ENCODE measurements at places on chromosomes 6 and 20.

- DNase-seq, result no peak
Measured at GRCh38 chr6:7911345-7911725, 747 bp upstream of the TXNDC5 start.

DNA sequence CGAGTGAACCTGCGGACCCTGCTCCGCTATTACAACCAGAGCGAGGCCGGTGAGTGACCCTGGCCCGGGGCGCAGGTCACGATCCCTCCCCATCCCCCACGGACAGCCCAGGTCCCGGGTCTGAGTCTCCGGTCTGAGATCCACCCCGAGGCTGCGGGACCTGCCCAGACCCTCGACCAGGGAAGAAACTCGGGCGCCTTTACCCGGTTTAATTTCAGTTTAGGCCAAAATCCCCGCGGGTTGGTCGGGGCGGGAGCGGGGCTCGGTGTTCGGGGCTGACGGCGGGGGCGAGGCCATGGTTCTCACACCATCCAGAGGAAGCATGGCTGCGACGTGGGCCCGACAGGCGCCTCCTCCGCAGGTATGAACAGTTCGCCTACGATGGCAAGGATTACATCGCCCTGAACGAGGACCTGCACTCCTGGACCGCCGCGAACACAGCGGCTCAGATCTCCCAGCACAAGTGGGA lies 46.9 kb upstream of the TRIM26 start:
- no peak for DNase-seq

- DNase-seq, result no peak
Measured at GRCh38 chr6:119446609-119447008, 97.0 kb upstream of the MAN1A1 start.

DNA sequence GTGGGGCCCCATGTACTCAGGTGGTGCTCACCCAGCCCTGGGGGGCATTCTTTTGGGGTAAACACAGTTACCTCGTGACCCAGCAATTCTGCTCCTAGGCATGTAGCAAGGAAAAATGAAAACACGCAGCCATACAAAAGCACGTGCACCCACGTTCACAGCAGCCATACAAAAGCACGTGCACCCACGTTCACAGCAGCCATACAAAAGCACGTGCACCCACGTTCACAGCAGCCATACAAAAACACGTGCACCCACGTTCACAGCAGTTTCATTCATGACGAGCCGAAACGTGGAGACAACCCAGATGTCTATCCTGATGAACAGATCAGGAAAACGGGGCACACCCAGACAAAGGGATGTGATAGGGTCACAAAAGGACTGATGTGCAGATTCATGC lies 57.1 kb downstream of the YTHDF1 start:
- no peak for DNase-seq

- DNase-seq, result no peak
Measured at GRCh38 chr6:142167071-142167470, 20.0 kb downstream of the VTA1 start.

GRCh38 chr20:48794360-48794759 lies 33.4 kb downstream of the PREX1 start:
- DNase-seq, result no peak

GRCh38 chr6:148451690-148452089 lies 109.1 kb downstream of the SASH1 start:
- no peak for DNase-seq
